Right lung (tissue), 10 donors: ENCODE measurements at places on chromosomes 16 and 17. TPM values are rescaled to one million over a fixed set of nuclear protein-coding genes. Genes with fewer than 3 reads are reported as not detected.

GRCh38 chr16:85520853-85521521 lies 92.1 kb upstream of the GSE1 start:
- peak; percentile 57 for DNase-seq

- no peak for DNase-seq
These were observed 17.0 kb upstream of the ABCA8 start for GRCh38 chr17:68972119-68972704.

- no peak for DNase-seq
These were observed 10.3 kb downstream of the PHB1 start for GRCh38 chr17:49404361-49404760.

DNA sequence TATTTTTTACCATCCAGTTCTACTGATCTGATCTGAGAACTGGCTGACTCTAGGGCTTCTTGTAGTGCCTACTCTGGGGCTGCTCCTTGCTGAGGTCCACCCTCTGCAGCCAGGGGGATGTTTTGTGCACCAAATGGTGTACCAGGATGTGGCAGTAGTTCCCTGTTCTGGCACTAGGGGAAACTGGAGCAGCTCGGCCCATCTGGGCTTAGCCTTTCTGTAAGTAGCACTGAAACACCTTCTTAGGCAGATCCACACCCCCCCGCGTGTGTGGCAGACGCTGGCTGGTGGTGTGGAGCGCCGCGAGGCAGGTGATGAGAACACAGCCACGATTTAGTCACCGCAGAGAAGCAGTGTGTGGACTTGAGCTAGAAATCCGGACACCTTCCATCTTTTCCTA lies 17.0 kb downstream of the DUSP14 start:
- no peak for DNase-seq

GRCh38 chr17:80949451-80950421 lies 41.9 kb upstream of the CHMP6 start:
- DNase-seq, result no peak

- DNase-seq, result no peak
These were observed 28.4 kb upstream of the LONP2 start for GRCh38 chr16:48215738-48216137.

DNA sequence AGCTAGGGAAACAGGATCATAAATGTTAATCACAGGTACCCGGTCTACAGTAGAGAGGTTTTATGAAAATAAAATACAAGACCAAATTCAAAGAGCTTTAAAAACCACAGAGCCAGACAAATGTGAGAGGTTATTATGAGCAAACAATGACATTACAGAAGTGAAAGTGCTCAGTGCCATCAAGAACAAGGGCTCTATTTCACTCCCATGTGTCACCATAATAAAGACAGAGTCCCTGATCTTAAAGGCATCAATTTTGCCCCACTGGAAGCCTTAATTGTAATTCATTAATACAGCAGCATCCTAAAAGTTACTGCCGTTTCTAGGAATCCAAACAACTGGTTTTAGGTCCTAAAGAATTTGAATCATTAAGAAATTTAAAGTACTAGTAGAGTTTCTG lies 43.7 kb upstream of the CDRT4 start:
- DNase-seq, result no peak

DNA sequence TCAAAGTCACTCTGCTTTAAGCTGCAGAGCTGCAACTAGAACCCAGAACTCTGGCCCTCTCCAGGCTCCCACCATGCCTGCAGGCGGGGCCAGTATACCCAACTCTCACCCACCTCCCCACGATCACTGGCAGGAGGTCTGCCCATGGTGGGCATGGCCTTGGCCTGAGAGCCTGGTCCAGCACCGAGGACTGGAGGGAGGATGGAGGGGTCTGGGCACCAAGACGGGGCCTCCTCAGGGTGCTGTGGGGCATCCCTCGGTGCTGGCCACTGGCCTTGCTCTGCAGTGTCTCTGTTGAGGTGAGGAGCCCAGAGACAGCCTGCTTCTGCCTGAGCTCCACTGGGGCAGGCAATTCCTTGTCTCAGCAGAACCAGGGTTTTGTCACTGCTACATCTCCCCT lies 1.5 kb upstream of the KRT16 start:
- DNase-seq, result no peak

The EXOC3L1 gene
- polyA plus RNA-seq, result 10.2 TPM

The PRSS53 gene
- 2.0 TPM for polyA plus RNA-seq

The CCL13 gene
- polyA plus RNA-seq, result 0.37 TPM
